ENCODE measurements at places on chromosomes 5 and 9.
A peak's percentile ranks its signal among the peaks of the same experiment; 100 is the strongest.

GRCh38 chr5:154868702-154869101 is 10.3 kb downstream of the CNOT8 start:
- no peak for DNase-seq

DNA sequence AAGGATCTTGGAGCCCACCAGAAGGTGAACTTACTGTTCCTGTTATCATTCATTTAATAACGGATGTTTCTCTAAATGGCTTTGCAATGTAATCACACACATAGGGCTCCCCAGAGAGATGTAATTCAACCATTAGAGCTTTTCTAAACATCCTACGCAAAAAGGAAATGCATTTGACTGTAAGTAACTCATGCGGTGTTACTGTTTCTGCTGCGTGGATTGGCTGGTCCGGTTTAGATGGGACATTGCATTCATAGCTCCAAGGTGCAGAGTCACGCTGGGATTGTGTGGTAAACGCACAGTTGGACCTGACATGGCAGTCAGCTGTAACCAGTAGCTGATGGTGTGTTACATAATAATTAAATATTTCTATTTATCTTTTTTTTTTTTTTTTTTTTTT is 185.5 kb upstream of the OTULINL start:
- DNase-seq = no peak

DNA sequence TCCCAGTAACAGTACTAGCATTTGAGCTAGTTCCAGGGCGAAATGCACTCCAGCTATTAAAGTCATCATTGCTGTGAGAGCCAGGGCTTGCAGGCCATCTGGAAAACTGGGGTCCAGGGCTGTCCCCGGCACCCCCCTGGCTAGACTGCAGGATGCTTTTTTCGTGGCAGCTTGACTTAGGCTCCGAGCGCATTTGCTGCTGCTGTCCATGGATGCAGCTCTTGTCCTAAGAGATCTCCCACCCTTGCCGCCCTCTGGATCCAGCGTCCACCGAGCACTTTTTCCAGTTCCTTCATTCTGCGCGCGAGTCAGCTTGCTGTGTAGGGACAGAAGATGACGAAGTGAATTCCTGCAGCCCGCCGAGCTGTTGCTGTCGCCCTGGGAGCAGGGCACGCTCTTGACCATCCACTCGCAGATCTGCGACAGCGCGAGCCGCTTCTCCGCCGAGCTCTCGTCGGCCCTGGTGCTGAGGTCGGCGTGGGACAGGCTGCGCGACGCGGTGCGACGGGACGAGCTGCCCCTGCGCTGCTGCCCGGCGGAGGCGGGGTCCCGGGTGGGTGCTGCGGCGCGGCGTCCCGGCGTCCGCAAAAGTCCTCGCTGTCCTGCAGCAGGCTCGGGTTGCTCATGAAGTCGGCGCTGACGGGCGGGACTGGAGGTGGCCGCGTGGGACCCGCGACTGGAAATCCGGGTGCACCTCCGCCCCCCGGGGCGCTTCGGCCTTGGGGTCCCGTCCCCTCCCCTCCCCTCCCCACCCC is 30.7 kb downstream of the OR2V1 start:
- no peak for DNase-seq

DNA sequence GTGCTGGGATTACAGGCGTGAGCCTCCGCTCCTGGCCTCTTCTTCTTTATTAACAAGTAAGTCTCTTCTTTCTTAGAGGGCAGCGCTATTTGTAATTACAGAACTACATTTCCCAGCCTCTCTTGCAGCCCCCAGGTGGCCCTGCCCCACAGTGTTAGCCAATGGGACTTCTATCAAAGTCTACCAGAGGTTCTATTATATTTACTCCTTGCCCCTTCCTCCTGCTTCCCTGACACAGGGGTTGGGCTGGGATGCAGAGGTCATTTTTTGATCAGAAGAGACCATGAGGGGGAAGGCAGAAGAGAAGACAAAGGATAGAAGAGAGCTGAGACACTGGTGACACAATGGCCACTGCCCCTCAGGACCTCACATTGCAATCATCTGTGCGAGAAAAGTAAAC is 224.2 kb downstream of the SYK start:
- no peak for DNase-seq

DNA sequence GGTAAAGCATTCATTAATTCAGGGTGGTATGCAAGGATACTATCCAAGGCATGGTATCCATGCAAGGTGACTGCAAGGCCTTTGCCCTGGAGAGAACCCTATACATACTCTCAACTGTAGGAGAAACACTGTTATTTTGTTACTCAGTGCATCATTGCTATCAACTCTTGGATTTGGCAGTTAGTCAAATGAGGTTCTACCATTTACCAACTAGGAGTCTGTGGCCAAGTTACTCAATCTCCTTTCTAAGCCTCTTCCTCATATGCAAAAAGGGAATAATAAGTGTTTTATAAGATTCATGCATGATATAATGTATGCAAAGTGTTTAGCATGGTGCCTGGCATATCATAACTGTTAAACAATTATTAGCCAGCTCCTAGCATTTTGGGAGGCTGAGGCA is 4.0 kb downstream of the PCDHGC3 start:
- DNase-seq = no peak

GRCh38 chr5:59460368-59461153 is 433.0 kb downstream of the PDE4D start:
- no peak for DNase-seq

DNA sequence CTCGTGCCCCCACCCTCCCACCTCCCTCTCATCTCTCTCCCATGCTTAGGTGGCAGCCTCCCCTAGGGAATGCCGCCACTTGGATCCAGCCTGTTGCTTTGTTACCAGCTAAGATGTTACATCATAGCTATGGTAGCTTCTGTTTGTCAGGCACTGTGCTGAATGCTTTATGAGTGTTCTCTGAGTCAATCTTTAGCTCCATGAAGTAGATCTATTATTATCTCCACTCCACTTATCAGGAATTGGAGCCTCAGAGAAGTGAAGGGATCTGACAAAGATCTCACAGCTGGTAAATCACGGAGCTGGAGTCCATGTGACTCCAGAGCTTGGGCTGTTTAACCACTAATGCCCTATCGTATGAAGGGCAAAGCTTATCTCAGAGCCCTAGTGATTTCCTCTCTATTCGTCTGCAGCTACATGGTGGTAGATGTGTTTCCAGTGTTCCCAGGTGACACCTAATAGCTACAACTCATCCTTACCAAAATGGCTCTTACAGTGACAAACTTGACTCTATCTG is 54.1 kb downstream of the GARNL3 start:
- DNase-seq = no peak

- no peak for DNase-seq
These were observed 931.5 kb upstream of the NUDT12 start for GRCh38 chr5:104494083-104494482.

DNA sequence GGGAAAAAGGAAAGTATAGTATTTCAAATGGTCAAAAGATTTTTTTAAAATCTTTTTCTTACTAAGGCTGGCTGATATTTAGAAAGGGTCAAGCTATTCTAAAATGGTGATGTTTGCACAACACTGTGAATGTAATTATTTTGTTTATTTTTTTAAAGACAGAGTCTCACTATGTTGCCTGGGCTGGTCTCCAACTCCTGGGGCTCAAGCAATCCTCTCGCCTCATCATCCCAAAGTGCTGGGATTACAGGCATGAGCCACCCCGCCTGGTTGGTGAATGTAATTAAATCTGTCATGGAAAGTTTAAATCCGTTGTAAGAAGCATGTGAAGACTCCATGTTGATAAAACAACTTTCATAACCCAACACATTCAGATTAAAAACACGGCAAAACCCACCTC is 2.6 kb downstream of the UBTD2 start:
- DNase-seq = no peak

DNA sequence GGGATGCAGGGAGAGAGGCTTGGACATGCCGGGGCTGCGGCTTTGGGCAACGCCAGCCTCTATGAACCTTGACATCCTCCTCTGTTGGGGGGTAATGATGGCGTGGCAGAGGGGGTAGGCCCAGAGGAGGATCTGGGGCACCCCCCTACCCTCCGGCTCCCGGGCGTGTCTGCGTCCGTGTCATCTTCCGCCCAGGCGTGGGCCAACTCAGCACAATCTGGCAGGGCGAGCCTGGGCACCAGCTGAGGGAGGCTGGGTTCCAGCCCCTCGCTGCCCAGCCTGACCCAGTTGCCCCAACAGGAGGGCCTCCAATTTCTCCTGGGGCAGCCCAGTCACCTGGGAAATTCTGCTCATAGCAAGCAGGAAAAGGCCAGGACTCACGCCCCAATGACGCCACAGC is 62.9 kb upstream of the IL17B start:
- no peak for DNase-seq

DNA sequence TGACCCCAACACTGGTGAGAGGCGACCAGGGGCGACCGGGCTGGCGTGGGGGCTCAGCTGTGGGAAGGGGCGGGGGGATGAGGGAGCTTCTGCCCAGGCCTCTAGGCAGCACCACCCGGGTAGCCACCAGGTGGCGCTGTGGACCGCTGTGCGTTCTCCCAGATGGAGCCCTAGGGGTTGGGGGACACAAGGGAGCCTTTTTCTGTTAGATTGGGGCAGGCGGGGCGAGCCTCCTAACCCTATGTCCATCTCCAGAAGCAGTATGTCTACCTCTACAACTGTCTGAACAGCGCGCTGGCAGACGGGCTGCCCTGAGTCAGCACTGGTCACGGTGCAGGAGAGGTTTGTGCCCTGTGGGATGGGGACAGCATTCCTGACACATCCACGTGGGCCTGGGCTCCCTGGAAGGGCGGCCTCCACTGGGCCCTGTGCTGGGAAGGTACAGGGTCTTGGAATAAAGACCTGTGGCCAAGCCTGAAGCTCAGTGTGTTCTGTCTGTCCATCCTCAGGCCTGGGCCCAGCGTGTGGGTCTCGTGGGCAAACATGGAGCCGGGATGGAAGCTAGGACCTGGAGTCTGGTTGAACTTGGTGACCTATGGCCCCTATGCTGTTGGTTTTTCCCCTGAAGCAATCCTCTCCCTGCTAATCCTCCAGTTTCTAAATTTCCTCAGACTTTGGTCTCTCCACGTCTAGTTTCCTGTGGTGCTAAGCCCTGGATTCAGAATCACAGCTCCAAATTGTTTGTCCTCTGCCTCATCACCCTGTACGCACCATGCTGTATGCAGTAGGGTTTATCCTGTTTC is 23.1 kb upstream of the SPTLC1 start:
- DNase-seq = peak; percentile 16

- DNase-seq = no peak
These were observed 291.6 kb downstream of the TLE1 start for GRCh38 chr9:81397481-81398381.

DNA sequence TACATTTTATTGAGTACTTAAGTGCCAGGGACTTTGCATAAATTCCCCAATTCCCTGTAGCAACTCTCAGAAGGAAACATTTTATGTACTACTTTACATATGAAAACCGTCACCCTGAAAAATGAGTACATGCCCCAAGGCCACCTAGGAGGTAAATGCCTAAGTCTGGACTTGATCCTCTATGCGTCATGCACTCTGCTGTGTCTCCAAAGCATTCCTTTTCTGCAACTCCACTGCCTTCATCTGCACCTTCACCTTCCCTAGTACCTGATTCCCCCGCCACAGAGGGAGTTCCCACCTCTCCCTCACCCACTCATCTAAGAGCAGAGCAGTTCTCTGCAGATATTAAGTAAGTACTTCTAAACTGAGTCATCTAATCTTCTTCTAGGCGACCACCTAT is 75.2 kb upstream of the HRH2 start:
- peak; percentile 54 for DNase-seq

DNA sequence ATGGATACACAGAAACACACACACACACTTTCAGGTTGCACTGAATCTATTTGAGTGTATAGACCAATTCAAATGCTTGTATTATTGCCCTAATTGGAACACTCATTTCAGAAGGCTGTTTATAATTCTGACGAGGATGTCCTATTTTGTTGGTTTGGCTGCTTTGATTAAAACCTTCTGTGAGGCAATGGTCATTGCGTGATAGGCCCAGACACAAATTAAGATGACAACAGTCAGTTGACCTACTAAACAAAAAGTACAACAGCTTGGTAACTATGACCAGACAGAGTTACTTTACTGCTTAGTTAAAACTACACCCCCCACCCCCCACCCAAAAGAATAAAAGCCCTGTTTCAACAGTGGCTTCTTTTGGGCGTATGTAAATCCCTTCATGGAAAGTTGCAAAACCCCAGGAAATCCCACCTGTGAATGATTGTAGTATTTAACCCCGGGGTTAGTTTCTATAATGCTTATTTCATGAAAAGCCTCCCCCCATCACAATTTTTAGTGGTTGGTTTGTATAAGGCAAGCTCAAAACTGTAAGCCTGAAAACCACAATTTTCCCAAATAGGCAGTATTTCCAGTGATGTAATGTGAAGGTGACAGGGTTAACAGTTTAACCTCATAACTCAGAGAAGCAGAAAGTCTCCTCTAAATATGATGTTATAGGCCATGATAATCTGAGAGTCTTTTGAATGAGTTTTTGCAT is 340.8 kb downstream of the FGF10 start:
- no peak for DNase-seq

DNA sequence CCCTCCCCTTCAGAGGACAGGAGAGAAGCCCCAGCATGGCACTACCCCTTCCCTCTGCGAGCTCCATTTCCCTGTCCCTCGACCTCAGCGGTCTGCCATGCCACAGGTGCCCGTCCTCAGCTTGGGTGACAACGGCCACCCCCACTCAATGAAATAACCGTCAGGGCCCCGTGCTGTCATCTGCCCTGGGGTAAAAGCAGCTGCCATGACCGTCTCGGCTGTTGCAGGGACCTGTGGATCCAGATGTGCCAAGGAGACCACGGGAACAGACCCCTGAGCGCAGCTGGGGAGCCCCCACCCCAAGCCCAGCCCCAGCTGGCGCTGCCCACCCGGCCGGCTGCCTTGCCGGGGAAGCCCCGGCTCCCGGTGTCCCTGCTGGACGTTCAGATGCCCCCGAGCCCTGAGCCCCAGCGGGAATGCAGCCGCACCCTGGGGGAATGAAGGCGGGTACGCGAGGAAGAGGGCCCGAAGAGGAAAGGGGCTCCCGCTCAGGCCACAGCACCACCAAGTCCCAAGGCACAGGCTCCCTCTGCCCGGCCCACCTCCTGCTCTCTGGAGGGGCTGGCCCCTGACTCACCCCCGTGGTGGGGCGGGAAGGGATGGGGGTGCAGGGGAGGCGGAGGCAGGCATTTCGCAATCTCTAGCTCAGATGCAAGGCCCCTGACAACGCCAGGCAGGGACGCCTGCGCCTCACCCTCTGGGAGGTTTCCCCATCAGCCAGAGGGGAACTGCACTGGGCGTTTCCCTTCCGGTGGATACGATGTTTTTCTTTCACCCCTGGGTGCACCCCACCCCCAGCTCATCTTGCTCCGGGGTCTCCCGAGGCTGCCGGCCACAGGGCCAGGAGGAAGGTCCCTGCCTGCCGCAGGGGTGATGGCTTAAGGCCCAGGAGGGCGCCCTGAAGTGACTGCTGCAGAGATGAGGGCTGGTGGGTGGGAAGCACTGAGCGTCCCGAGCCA is 49.2 kb downstream of the NACC2 start:
- DNase-seq = no peak

DNA sequence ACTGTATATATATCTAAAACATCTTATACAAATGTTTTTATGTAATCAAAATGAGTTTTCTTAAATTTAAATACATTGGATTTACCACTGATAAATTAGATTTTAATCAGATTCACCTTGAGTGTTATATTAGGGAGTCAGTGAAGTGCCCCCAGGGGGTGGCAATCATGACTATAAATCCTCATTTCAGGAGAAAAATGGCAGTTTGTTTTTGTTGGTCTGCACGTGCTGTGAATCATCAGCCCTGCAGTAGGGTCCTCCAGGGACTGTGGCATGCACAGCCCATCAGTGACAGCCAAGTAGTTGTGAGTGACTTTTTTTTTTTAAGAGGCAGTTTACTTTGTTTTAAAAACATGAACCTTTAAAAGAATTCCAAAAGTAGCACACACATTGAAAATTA is 65.2 kb downstream of the ZSWIM6 start:
- DNase-seq = no peak

GRCh38 chr5:138960145-138960692 is 85.1 kb upstream of the LRRTM2 start:
- no peak for DNase-seq

GRCh38 chr9:18343784-18344183 is 130.2 kb upstream of the ADAMTSL1 start:
- DNase-seq = no peak
